ENCODE measurements at places on chromosomes 3 and 15.

- DNase-seq, result no peak
These were observed 36.7 kb upstream of the LHFPL4 start for GRCh38 chr3:9590282-9590791.

GRCh38 chr3:142588703-142589102 lies 7.5 kb upstream of the PLS1 start:
- no peak for DNase-seq

DNA sequence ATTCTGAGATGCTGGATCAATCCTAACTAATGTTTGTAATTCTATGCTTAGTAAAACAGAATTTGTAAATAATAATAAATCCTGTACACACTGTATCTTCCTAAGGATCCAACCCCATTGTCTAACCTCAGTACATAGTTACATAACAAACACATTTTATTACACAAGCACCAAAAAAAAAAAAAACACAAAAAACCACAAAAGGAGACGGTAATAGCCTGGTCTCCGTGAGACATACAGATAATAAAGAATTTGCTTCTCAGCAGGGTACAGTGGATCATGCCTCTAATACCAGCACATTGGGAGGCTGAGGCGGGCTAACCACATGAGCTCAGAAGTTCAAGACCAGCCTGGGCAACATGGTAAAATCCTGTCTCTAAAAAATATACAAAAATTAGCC lies 558.7 kb downstream of the MAGI1 start:
- no peak for DNase-seq

GRCh38 chr3:133269393-133269792 lies 130.5 kb upstream of the BFSP2 start:
- no peak for DNase-seq

- DNase-seq, result no peak
These were observed 878.8 kb downstream of the NAALADL2 start for GRCh38 chr3:175737646-175738572.

- DNase-seq, result no peak
These were observed 396.3 kb upstream of the PROK2 start for GRCh38 chr3:72181251-72181650.

DNA sequence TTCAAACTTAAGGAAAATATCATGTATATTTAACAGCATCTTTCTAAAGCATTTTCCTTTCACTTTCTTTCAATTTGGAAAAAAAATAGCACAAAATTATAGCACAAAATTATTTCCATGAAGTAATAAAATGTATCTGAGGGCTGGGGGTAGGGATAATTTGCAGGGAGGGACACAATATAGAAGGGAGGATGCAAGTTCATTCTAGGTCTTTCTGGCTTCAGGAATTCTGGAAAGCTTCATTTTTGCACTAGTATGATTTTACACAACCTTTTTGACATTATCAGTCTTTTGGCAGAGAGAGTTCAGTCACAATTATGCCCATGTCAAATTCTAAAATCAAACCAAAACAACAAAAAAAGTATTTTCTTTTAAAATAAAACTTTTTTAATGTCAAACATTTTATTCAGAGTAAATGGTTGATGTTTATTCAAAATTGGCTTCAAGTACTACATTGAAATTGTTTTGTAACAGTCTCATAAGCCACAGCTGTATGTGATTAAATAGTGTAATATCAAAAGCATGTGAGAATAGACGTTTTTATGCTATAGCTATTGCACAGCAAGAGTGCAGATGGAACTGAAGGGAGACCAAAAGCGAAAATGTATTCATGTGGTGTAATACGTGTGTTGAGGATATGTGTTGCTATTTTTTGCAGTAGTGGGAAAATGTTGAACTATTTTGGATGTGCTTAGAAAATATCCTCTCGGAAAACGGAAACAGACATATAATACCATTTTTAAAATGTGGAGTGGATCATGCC lies 5.8 kb downstream of the RBMS3 start:
- DNase-seq, result no peak

GRCh38 chr3:71461114-71461513 lies 122.4 kb downstream of the FOXP1 start:
- DNase-seq, result no peak

Data from stimulated activated CD8-positive, alpha-beta memory T cell treated with anti-CD3 and anti-CD28 coated beads, Interleukin-4, amount 100 ng/mL, for 1 hour (primary cell).